NCI-H446 treated with DMSO at 0.1 percent for 48 hours (cell line): ENCODE measurements at places on chromosomes 13 and 19.

- DNase-seq = no peak
Observed at GRCh38 chr13:31946091-31946770, 85.3 kb upstream of the FRY start.

DNA sequence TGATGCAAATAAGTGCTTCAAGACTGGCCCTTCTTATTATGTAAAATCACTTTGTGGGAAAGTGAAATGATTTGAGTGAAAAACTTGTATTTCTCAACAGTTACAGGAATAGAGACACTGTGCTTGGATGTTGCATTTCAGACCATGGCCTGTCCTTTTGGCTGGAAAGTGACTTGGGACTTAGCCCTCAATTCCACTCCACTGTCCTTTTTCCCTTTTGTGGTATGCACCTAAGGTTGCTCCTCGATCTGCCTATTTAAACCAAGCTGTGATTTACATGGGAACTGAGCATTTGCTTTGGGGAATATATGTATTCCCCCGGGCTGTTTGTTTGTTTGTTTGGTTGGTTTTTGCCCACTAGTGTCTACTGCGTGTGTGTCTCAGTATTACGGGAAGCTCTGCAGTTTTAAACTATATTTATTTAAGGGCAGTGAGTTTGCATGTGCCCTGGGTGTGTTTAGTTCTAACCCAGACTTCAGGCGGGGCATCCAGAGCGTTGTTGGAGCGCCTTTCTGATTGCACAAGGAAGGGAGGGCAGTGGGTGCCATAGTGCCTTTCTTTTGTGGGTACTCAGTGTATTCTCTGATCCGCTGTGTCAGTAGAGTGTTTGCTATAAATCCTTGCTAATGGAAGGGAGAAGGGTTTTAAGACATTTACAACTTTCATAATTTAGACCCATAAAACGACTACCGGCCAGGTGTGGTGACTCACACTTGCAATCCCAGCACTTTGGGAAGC lies 18.2 kb upstream of the RNF113B start:
- no peak for DNase-seq

DNA sequence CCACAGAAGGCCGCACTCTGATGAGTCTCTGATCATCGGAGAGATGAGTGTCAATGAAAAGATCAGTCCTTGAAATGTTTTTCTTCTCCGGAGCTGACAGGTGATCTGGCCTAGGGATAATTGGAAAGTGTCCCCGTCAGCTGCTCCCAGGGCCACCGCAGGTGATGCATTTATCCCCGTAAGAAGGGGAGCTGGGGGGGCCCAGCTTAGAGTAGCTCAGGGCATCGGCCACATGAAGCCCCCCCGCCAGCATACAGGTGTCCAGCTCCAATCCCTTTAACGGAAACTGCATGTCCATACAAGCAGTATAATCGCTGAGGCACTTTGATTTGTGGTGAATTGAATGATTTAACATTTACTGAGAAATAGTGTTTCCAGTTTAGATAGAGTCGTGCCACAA lies 27.7 kb downstream of the ATP4B start:
- DNase-seq = no peak

DNA sequence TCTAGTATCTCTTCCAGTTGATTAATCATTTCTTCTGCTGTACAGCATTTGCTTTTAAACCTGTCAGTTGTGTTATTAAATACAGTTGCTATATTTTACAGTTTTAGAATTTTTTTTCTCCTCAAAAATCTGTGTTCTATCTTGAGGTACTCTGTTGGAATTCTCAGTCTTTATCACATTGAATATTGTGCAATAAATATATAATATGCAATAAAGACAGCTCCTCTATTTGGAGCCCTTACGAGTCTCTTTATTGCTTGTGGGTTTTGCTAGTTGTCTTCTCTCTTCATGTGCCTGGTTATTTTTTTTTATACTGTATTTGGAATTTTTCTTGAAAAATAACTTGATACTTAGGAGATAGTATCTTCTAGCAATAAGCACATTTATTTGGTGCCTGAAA lies 51.7 kb downstream of the CDK8 start:
- DNase-seq = no peak

DNA sequence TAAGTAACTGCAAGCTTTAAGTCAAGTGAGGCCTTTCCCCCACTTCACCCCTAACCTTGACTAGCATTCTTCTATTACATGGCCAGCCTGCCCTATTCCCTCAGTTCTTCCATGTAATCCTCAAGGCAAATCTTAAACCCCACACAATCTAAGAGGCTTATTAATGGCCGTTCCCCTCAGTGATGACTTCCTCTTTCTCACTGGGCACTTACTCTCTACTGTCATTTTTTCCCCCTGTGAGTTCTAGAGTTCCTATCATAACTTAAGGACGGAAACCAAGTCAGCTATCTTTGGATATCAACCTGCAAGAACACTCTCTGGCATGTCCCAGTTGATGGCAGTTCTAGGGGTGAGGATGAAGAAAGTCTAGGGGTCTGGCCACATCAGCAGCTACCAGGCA lies 131.2 kb downstream of the DCLK1 start:
- no peak for DNase-seq

- no peak for DNase-seq
Observed at GRCh38 chr13:37681281-37682032, 82.9 kb upstream of the POSTN start.

DNA sequence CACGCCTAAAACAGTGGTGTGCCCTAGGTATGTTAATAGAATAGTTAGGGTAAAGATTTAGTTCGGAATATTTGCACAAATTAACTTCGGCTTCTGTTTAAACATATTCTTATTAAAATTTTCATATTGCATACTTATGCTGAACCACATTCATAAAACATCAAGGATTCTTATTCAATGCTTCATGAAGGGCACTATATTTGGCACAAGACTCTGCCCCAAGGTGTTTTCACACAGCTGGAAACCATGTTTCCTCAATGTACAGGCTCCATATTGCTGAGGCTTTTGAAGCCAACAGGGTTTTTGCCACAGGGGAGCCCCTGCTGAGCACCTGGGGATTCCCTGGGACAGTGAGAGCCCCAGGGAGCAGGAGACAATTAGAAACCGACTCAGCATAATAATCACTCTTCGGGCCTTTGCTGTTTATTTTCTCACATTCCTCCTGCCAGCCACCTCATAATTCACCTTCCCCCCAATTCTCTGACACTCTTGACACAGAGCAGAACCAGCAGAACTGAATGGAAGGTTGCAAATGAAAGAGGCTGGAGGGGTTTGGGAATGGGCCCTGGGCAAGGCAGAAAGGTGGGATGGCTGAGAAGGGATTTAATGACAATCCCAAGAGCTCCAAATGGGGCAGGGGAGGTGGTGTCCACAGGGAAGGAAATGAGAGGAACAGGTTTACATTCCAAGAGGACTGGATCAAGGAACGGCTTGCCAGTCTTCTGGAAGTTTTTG lies 72.3 kb upstream of the POMP start:
- DNase-seq = no peak

DNA sequence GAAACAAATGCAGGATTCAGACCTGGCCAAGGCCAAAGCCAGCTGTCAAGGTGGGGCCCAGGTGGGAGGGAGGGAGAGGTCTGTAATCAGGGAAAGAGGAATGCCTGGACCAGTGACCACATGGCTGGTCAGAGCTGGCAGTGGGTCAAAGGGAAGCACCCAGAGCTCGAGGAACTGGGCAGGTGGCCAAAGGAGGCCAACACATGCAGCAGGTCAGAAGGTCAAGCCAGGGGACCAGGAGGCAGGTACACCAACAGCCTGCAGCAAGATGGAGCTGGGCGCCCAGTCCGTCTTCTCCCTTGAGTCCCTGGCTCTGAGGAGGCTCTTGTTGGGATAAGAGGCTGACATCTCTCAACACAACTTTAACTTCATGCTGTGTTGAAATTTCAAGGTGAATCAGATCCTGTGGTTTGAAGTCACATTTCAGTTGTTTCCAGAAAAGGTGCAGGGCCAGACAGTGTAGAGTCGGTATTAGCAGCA lies 17.1 kb downstream of the GPATCH1 start:
- no peak for DNase-seq

DNA sequence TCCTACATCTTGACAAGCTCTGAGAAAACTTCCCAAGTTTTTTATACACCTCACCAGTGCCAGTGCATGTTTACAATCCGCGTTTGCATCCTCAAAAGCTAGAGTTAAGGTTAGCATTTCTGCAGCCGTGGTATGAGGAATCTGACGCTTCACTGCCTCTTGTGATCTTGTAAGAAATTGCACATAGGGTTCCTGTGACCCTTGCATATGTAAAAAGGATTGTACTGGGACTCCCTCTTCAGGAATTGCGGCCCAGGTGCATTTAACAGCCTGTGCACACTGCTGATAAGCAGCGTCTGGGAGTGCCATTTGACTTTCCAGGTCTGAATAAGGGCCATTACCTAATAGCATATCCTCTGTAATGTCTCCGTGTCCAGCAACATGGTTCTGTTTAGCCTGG lies 15.3 kb downstream of the FPR3 start:
- no peak for DNase-seq

GRCh38 chr13:40656358-40656757 lies 10.1 kb downstream of the FOXO1 start:
- no peak for DNase-seq
